ENCODE measurements at places on chromosomes 6 and 20.

DNA sequence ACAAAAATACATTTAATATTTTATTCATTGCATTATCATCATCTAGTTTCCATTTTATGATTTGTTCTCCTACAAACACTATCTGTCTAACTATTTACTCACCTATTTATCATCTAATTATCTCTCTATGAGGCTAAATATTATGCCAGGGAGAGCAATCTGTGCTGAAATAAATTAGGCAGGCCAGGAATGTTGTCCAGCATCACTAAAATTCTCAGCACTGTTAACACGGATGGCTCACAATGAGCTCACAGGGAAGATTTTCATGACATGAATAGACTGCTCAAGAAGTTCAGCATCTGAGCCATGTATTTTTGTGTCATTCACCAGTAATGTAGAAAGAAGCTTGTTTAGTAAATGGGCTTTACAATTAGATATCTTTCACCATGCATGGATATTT, 1277.2 kb downstream of the GRIK2 start:
- DNase-seq: no peak

- DNase-seq: peak; percentile 73
Measured at GRCh38 chr20:3115190-3116107, 30.9 kb upstream of the AVP start.

DNA sequence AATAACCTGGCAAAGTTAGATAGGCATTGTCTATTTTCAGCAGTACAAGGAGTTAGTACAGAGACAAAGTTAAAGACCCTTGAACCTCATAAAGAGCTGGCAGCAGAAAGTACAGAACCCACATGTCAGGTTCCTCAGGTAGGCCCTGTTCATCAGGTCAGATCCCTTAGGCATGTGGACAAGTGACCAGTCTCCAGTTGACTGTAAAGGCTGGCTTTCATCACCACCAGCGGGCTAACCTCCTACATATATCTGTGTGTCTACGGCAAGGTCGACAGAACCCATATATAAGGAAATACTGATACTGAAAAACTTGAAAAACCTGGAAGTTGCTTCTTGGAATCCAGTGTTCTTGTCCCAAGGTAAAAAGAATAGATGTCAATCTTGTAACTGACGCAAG, 223.1 kb upstream of the SGK1 start:
- DNase-seq: no peak

- DNase-seq: no peak
Measured at GRCh38 chr20:60071965-60072364, 113.7 kb downstream of the CDH26 start.

DNA sequence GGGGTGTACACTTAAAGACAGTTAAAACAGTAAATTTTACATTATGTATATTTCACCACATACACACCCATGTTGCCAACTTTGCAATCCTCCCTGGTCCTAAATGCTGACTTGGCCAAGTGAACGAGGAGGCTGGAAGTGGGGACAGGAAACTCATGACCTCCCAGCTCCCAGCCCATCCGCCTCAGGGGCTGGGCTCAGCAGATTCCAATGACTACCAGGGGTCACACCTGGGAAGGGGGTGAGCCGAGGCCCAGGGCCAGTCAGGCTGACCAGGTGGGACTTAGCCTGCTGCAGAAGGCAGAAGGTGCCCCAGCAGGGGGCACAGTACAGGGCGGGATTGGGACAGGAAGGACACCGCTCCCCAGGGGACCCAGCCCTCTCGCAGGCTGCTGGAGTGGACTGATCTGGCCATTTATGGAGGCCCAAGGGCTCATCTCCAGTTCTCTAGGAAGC, 2.4 kb downstream of the SIGLEC1 start:
- DNase-seq: no peak

DNA sequence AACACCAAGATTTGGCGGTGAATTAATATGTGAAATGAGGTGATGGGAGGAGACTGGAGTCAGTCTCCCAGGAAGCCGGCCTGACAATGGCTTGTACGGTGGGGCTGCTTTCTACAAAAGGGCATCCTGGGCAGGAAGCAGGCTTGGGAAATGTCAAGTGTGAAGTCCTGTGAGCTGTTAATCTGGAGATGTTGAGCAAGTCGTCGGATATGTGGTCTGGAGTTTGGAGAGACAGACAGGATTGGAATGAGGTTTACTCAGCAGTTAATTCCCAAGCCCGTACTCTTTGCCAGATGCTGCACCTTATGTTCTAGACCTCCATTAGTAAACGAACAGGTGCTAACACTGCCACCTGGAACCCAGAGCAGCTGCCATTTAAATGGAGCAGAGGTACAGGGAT, 107.7 kb upstream of the FOXC1 start:
- DNase-seq: no peak

GRCh38 chr6:169415179-169415578, 161.5 kb upstream of the THBS2 start:
- no peak for DNase-seq

- DNase-seq: peak; percentile 82
Measured at GRCh38 chr6:88780714-88781389, 182.6 kb downstream of the RNGTT start.

- no peak for DNase-seq
Measured at GRCh38 chr6:81767163-81767891, 14.8 kb upstream of the TENT5A start.

DNA sequence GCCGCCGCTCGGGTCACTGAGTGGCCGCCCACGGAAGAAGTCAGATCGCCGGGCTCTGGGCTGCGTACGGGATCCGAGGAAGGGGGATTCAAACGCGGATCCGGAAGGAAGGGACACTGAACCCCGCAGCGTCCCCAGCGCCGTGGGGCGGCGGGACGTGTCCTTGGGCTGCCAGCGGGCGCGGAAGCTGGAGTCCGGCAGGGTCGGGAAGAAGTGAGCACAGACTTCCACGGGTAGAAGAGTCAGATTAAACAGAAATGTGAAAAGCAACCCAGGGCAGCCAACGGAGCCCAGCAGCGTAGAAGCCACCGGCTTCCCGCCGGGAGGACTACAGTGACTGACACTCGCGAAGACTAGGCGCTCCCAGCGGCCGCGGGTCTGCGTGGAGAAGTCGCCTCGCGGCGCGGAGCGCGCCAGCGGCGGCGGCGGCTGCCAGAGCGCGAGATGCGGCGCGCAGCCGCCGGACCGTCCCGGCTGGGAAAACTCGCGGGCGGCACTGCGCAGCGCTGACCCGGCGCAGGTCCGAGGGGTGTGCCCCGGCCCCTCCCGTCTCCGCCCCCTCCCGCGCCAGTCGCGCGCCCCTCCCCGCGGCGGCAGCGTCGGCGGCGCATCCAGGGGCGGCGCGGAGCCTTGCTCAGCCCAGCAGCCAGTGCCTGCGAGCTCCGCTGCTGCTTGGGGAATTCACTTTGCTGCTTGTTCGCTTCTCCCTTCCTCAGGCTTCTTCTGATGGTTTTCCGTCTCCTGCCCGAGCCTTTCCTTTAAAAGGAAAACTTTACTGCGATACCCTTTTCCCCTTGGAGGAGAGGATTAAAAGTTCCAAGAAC, at the start of gene SAMD5:
Gene SAMD5, plus strand, starts transcription at position 649 of the 824 bp plus-strand sequence. CDS start 239 bp downstream, outside the sequence.
- DNase-seq: peak; percentile 88

DNA sequence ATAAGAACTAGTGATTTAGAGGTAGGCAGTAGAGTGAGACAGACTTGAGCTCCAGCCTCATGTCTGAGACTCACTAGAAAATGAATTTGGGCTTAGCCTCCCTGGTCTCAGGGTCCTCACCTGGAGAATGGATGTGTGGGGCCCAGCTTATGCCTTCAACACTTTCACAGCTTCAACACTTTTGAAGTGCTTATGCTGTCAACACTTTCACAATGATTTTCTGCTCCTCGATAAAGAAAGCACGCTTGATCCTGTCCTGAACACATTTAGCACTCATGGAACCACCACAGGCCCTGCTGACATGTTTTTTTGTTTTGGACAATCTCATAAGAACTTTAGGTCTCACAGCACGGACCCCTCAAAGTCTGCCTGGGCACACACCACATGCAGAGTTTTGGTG, 229.3 kb downstream of the PACRG start:
- DNase-seq: no peak

- no peak for DNase-seq
Measured at GRCh38 chr6:111427341-111428116, 55.5 kb downstream of the REV3L start.

DNA sequence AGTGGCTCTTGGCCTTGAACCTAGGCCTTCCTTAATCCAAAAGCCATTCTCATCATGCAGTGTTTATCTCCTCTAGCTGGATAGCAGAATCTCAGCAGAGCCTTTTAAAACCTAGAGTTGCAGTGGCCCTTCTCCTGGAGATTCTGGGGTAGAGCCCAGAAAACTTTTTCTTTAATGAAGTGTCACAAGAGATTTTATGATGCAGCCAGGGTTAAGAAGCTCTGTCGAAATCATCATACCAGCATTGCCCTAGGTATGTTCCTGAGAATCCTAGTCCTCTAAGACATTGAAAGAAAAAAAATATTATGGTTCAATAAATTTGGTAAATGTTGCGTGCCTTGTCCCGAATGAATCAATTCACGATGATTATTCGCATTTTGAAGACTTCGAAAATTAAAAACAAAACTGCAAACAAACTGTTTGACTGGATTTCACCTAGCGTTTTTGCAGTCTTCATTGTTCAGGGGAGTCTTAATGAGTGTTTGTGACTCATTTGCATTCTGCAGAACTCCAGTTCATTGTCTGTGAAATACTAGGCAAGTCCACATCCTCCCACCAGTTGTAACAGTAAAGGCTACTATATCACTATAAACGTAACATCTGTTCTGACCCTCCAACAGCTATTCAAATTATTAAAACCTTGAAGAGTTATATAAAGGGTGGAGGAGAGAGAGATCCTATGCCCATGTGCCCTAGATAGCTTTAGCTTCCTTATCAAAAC, 198.6 kb downstream of the UST start:
- no peak for DNase-seq

DNA sequence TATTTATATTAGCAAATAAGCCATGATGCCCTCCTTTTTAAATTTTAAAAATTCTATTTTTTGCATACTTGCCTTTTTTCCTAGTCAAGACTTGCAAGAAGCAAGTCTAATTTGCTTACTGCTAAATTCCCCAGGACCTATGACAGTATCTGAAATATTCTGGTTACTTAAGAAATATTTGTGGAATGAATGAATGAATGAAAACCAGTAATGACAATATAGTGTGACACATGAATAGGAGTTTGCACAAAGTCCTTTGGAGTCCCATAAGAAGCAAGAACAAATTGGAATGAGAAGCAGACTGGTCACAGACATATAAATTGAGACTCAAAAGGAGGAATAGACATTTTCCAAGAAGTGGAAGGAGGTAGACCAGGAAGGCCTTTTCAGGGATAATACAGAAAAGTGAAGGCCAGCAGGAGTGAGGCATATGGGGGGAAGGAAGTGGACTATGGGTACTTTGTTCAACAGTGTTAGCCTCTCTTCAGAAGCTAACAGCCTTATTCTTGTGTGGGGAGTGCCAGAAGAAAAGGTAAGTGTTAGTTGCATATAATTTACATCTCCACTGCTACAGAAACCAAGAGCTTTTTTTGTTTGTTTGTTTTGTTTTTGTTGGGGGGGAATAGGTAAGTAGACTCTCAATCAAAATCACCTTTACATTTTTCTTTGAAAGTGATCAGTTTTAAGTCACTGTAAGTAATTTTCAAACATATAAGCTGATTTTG, 93.6 kb upstream of the FAM184A start:
- DNase-seq: no peak

GRCh38 chr20:23340524-23340923, 10.1 kb upstream of the NXT1 start:
- DNase-seq: peak; percentile 81

GRCh38 chr6:52808660-52809059, 5.0 kb upstream of the GSTA1 start:
- DNase-seq: no peak

DNA sequence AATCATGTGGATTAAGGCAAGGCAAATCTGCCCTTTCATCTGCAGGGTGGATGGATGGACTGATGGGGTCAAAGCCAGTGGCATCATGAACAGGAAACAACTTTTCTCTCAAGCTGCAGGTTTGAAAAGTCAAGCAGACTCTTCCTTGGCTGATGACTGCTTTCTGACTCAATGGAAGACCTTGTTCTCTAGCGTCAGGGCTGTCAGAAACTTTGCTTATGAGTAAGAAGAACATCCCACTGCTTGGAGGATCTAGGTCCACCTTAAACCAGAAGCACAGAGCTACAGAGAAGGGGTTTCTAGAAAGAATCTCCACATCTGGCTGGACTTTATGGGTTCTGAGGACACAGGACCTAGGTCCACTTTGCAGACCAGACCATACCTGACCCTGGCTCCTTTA, 36.3 kb upstream of the CST5 start:
- no peak for DNase-seq

- DNase-seq: no peak
Measured at GRCh38 chr6:54916858-54917257, 70.3 kb downstream of the FAM83B start.

DNA sequence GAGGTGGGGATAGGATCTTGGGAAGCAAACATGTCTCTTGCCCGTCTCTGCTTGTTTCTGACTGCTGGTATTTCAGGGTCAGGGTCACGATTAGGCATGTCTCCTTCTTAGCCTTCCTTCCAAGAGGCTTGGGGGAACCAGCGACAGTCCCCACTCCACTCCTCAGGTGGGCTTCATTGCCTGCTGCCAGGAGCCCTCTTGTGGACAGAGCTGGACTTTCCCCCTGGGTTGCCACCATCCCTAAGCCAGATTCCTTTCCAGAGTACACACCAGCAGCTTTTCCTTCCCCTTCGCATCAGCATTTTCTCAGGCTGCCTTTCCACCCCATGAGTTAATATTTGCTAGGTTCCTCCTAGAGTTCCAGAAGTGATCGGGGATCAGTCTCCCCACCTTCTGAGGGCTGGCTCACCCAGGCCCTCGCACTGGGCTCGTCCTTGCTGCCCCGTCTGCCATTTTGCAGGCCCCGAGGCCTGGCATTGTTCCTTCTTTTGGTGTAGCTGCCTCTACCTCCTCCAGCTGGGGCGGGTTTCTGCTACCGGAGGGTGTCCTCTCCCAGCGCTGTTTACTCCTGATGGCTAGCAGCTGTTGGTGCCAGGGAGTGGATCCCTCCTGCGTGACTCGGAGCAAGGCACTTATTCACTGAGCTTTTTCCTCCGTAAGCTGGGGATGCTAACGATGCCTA, 8.8 kb upstream of the C20orf144 start:
- peak; percentile 85 for DNase-seq

DNA sequence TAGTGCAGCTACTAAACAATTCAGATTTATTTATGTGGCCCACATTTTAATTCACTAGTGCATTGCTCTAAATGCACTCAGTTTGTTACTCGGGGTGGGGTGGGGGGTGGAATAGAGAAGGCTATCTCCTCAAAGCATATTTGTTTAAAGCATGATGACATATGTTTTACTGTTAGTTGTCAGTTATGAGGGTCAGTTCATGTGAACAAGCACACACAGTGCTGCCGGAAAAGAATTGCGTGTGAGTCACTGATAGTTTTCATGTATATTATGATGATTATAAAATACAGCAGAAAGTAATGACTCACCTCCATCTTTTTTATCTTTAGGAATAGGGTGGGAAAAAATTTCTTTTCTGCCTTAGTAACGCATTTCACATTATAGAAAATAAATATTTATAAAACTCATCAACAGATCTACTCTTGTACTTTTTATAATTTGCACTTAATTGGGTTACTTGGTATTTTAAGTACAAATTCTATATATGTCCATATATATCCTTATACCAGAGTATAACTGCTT, 42.2 kb upstream of the STXBP5 start:
- no peak for DNase-seq

All from tongue (tissue), 3 donors.